ENCODE measurements at places on chromosomes 16 and 17. TPM values are rescaled to one million over a fixed set of nuclear protein-coding genes. Genes with fewer than 3 reads are reported as not detected.
A peak's percentile ranks its signal among the peaks of the same experiment; 100 is the strongest.

- H3K4me3 ChIP-seq: no peak overlapping the region
- DNase-seq: no peak
- no peaks in the 10 kb centered on the region for H3K36me3 ChIP-seq
- H3K27ac ChIP-seq: no peak overlapping the region
Measured at GRCh38 chr16:77739559-77739892, 17.2 kb downstream of the NUDT7 start.

GRCh38 chr16:414395-415169 is 10.9 kb upstream of the RAB11FIP3 start:
- no peaks in the 10 kb centered on the region for H3K27me3 ChIP-seq
- H3K27ac ChIP-seq: no peak overlapping the region
- no peaks in the 10 kb centered on the region for H3K36me3 ChIP-seq
- no peak for DNase-seq

DNA sequence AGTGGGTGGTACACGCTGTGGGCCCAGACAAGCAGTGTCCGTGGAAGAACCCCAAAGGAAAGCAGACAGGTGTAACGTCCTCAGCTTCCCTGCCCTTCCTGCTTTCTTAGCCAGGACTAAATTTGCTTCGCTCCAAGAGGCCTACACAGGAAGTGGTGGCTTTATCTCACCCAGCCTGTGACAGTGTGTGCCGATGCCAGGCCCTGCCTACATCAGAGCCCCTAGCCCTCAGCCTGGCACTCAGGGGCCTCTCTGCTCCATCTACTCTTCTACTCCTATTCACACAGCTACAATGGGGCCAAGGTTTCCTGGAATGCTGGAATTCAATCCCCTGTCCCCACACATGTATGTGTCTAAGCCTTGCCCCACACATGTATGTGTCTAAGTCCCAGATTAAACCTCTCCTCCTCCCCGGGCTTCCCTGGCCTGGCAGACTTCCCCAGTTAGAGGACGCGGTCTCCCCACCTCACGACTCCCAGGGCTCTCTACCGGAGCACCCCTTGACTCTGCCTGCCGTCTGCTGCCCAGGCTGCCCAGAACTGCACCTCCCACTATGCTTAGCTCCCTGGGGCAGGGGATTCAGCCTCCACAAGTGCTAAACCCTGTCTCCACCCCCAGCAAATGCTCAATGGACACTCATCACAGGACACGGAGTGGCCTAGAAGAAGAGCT is 8.2 kb downstream of the PGAP3 start:
- no peaks in the 10 kb centered on the region for H3K27me3 ChIP-seq
- DNase-seq: no peak
- H3K4me1 ChIP-seq: peaks cover 52% of the 10 kb centered on the region
- no peak overlapping the region for H3K27ac ChIP-seq

Gene MT4
- total RNA-seq: not detected

Gene CCL8
- not detected for total RNA-seq

DNA sequence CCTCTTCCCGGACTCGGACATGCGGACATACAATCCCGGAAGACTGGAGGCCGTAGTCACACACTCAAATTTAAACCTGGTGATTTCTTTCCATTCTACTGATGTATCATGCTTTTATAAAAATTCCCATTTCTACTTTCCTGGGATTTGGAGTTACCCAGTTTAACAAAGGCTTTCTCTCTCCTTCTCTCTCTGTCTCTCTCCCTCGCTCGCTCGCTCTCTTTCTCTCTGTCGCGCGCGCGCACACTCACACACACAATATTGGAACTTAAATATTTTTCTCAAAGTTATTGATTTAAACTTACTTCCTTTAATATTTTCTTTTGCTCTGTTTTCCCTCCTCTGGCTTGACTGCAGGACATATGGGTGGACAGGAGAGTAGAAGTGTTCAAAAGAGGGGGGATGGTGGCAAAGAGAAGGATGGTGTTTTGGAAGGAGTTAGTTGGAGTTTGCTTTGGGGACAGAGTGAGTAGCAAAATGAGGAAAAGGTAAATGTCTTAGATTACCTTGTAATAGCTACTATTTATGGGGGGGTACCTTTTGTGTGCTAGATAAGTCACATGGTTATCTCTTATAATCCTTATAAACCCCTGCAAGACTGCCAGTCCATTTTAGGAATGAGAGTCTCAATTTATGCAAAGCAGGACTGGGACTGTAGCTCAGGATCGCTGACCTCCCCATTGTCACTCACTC is 878 bp upstream of the TRIM25 start:
- H3K27ac ChIP-seq: peak overlapping the region; percentile 34
- H3K27me3 ChIP-seq: no peaks in the 10 kb centered on the region
- peak; percentile 50 for DNase-seq
- peaks cover 52% of the 10 kb centered on the region for H3K4me1 ChIP-seq

- no peak for DNase-seq
- no peaks in the 10 kb centered on the region for H3K27me3 ChIP-seq
- peaks cover 16% of the 10 kb centered on the region for H3K36me3 ChIP-seq
- H3K4me3 ChIP-seq: no peak overlapping the region
- no peaks in the 10 kb centered on the region for H3K4me1 ChIP-seq
- no peak overlapping the region for H3K27ac ChIP-seq
Measured at GRCh38 chr16:30084816-30085159, 6.9 kb downstream of the TBX6 start.

DNA sequence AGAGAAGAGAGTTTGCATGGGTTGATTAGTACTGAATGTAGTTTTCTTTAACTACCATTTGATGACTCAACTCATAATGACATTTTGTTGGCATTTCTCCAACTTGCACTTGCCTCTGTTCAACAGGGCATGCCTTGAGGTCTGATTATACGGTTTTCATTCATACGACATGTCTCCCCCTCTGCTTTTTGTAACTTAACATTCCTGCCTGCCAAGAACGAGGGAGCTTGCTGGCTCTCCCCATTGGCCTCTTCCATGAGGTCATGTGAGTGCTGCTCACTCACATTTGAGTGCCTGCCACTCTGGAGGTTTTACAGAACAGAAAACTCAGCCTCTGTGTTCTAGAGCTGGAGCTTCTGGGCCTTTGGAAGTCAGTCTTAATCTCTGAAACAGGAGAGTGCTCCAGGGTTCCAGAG is 19.7 kb downstream of the MAP2K6 start:
- 0 out of 2 replicates have a peak overlapping the region, but pooled peaks have one; percentile 6 for H3K4me3 ChIP-seq
- H3K36me3 ChIP-seq: no peaks in the 10 kb centered on the region
- no peaks in the 10 kb centered on the region for H3K27me3 ChIP-seq
- peaks cover 56% of the 10 kb centered on the region for H3K4me1 ChIP-seq

DNA sequence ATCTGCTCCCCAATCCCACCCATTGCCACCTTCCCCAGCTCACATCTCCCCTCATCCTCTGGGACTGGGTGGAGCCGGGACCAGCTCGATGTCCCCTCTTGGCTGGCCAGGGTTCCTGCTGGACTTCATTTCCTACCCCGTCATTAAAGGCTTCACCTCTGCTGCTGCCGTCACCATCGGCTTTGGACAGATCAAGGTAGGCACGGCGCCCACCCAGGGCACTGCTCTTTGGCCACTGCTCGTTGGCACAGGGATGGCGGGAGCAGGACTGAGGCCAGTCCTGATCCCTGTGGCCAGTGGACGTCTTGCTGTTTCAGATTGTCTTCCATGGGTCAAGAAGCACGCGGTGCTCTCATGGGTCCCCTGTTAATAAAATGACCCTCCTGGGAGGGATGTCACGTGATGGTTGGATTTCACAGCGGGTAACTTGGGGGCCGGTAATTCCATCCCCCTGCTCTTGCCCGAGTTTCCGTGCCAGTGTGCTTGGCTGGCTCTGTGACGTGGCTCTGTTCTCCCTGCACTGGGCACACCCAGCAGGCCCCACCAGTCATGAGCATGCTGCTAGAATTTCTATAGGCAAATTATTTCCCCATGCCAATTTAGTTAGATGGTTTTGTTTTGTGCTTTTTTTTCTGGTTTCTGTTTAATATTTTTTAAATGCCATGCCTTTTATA is 3.1 kb downstream of the SLC26A11 start:
- H3K27me3 ChIP-seq: no peaks in the 10 kb centered on the region
- no peaks in the 10 kb centered on the region for H3K36me3 ChIP-seq
- H3K27ac ChIP-seq: no peak overlapping the region
- no peak for DNase-seq
- peaks cover 16% of the 10 kb centered on the region for H3K4me1 ChIP-seq

GRCh38 chr16:55002419-55002818 is 71.8 kb downstream of the IRX5 start:
- no peaks in the 10 kb centered on the region for H3K4me1 ChIP-seq
- no peaks in the 10 kb centered on the region for H3K36me3 ChIP-seq
- no peak overlapping the region for H3K27ac ChIP-seq
- H3K4me3 ChIP-seq: no peak overlapping the region
- DNase-seq: no peak

GRCh38 chr16:3601614-3602319 is 9.6 kb downstream of the SLX4 start:
- H3K36me3 ChIP-seq: peaks cover 17% of the 10 kb centered on the region
- DNase-seq: no peak
- peaks cover 3% of the 10 kb centered on the region for H3K4me1 ChIP-seq
- H3K27ac ChIP-seq: no peak overlapping the region

Gene SRL
- total RNA-seq: not detected

Gene KRTAP9-8
- not detected for total RNA-seq

GRCh38 chr16:11224894-11225676 is 30.9 kb downstream of the SOCS1 start:
- no peaks in the 10 kb centered on the region for H3K36me3 ChIP-seq
- no peak for DNase-seq
- H3K27ac ChIP-seq: no peak overlapping the region
- H3K4me1 ChIP-seq: peaks cover 23% of the 10 kb centered on the region

- peaks cover 11% of the 10 kb centered on the region for H3K36me3 ChIP-seq
- no peak for DNase-seq
- peaks cover 47% of the 10 kb centered on the region for H3K4me1 ChIP-seq
Measured at GRCh38 chr17:7916385-7916682, 245 bp upstream of the RNF227 start.

Gene AGRP
- total RNA-seq: not detected

- H3K4me1 ChIP-seq: peaks cover 5% of the 10 kb centered on the region
- H3K27ac ChIP-seq: no peak overlapping the region
- H3K4me3 ChIP-seq: no peak overlapping the region
- H3K36me3 ChIP-seq: no peaks in the 10 kb centered on the region
- H3K27me3 ChIP-seq: no peaks in the 10 kb centered on the region
Measured at GRCh38 chr17:45791041-45791582, 7.0 kb downstream of the CRHR1 start.

DNA sequence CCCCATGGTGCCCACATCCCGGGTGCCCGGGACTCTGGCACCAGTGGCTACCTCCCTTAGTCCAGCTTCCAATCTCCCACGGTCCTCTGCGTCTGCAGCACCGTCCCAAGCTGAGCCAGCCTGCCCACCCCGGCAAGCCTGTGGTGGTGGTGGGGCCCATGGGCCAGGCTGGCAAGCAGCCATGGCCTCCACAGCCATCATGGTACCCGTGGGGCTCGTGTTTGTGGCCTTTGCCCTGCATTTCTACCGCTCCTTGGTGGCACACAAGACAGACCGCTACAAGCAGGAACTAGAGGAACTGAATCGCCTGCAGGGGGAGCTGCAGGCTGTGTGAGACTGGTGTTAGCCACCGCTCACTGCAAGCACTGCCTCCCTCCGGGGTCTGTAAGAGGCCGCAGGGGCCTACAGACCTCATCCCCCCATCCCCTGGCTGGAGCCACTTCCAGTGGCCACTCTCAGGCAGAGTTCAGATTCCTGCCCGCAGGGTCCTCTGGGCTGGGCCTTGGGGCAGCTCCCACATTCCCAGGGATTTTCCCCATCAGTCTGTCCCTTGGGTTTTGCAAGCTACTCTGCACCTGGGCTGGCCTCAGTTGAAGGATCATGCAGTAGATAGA is 3.9 kb upstream of the SETD1A start:
- peaks cover 37% of the 10 kb centered on the region for H3K4me1 ChIP-seq
- no peaks in the 10 kb centered on the region for H3K27me3 ChIP-seq
- 0 out of 2 replicates have a peak overlapping the region, but pooled peaks have one; percentile 48 for H3K27ac ChIP-seq
- no peaks in the 10 kb centered on the region for H3K36me3 ChIP-seq
- no peak overlapping the region for H3K4me3 ChIP-seq
- peak; percentile 93 for DNase-seq

- no peaks in the 10 kb centered on the region for H3K27me3 ChIP-seq
- peaks cover 56% of the 10 kb centered on the region for H3K4me1 ChIP-seq
- H3K27ac ChIP-seq: no peak overlapping the region
- DNase-seq: no peak
Measured at GRCh38 chr16:25011891-25012514, 3.2 kb downstream of the ARHGAP17 start.

- H3K27ac ChIP-seq: no peak overlapping the region
- H3K36me3 ChIP-seq: no peaks in the 10 kb centered on the region
- H3K4me1 ChIP-seq: 0 out of 2 replicates have a peak, but pooled peaks cover 2% of the 10 kb centered on the region
- H3K27me3 ChIP-seq: no peaks in the 10 kb centered on the region
- DNase-seq: no peak
Measured at GRCh38 chr16:20866801-20867200, 33.4 kb downstream of the DCUN1D3 start.

GRCh38 chr17:42002792-42003301 is 14.4 kb downstream of the DNAJC7 start:
- peak overlapping the region; percentile 65 for H3K27ac ChIP-seq
- no peaks in the 10 kb centered on the region for H3K27me3 ChIP-seq
- DNase-seq: no peak

Gene PDP2
- total RNA-seq: 7.7 TPM

- H3K27ac ChIP-seq: no peak overlapping the region
- no peaks in the 10 kb centered on the region for H3K4me1 ChIP-seq
- peak; percentile 90 for DNase-seq
- no peak overlapping the region for H3K4me3 ChIP-seq
Measured at GRCh38 chr16:66954097-66954659, 6.9 kb upstream of the CES3 start.

- peaks cover 4% of the 10 kb centered on the region for H3K4me1 ChIP-seq
- no peaks in the 10 kb centered on the region for H3K36me3 ChIP-seq
- DNase-seq: no peak
Measured at GRCh38 chr17:19268611-19269010, 31.4 kb downstream of the EPN2 start.

- H3K4me3 ChIP-seq: no peak overlapping the region
- H3K27ac ChIP-seq: no peak overlapping the region
- DNase-seq: no peak
- peaks cover 6% of the 10 kb centered on the region for H3K36me3 ChIP-seq
- H3K27me3 ChIP-seq: no peaks in the 10 kb centered on the region
Measured at GRCh38 chr16:48542966-48543365, 67.0 kb downstream of the N4BP1 start.

DNA sequence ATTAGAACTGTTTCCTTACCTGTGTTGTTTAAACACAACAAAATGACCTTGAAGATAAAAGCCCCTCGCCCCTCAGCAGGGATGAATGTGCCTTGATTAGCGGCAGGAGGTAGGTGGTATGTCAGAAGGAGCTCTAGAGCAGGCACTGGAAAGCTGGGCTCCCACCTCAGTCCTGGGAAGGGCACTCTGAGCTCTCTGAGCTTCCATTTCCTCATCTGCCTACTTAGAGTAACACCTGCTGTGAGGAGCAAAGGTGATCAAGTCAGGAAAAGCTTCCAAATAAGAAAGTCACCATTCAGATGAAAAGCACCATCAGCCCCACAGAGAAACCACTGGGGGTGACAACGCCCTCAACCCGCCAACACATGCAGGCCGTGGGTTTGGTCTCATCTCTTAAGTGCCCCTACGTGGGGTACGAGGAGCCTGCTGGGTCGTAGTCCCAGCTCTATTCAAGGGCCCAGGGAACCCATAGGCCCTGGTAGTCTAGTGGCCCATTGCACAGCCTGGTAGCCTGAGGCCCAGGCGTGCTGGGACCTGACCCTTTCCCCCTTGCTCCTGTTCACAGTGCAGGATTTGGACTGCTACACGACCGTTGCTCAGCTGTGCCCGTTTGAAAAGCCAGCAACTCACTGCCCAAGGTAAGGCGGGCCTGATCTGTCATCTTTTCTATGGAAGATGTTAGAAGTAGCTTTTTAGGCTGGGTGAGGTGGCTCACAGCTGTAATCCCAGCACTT is 57.3 kb downstream of the CRISPLD2 start:
- H3K27ac ChIP-seq: no peak overlapping the region
- H3K4me1 ChIP-seq: no peaks in the 10 kb centered on the region
- H3K27me3 ChIP-seq: no peaks in the 10 kb centered on the region

Gene PLEKHH3
- 7.0 TPM for total RNA-seq

All from Karpas-422 (cell line).